ENCODE measurements at places on chromosomes 12 and 14.

DNA sequence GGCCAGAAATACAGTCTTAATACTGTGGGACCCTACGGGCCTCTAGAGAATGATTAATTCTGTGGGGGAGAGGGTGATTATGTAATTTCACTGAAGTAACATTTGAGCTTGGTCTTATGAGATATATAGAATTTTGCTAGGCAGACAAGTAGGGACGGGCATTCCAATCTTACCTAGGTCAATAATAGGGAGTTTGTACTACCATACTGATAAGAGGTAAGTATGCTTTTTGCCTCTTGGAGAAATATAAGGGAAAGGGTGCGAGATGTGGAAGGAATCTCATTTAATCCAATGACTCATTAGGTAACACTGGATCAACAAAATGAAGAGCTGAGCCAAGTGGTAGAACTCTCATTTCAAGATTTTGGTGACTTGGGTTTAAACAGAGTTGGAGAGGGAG lies 5.2 kb downstream of the RAB5B start:
- DNase-seq: no peak

DNA sequence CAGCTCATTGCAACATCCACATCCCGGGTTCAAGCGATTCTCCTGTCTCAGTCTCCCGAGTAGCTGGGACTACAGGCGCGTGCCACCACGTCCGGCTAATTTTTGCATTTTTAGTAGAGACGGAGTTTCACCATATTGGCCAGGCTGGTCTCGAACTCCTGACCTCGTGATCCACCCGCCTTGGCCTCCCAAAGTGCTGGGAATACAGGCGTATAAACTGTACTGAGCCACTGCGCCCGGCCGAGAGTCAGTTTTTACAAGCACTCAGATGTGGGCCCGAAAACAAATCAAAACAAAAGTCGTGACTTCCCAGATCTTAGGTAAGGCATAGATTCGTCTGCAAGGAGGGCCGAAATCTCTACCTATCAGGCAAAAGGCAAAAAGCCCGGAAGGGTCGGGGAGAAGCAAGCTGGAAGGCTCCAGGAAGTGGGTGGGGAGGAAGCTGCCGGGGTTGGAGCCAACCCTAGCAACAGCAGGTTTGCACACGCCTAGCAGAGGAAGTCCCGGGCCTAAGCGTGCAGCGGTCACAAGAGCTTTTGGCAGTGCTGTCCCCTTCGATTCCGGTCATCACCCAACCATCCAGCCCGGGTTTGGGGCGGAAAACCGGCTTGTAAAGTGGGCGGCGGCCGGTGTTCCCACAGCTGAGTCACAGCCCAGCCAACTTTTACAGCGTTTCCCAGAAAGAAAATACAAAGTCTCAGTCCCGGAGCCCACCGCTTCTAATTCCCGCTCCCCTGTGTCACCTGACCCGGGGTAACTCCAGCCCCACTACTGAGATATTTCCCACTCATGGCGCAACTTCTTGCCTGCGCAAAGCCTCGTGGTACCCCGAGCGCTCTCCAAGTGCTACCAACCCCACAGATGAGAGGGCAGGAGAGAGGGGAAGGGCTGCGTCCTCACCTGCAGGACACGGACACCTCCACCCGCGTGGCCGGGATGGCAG lies 583 bp downstream of the CPNE8 start:
- DNase-seq: peak; percentile 51

DNA sequence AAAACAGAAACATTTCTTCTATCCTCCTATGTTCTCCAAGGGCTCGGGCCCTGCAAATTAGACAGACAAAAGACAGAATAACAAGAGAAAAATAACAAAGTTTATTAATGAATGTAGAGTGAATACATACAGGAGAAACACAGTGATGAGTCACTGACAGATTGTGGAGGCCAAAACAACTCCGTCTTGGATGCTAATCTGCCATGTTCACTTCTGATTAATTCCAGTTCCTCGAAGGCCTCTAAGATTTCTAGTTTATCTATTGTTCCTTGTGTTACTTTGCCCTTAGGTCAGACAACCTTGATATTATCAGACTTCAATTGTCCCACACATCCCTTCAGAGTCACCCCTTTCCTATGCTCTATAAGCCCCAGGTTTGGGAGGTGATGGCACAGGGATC lies 26.8 kb upstream of the NEDD1 start:
- no peak for DNase-seq

- no peak for DNase-seq
These were observed 1.5 kb upstream of the TSPAN8 start for GRCh38 chr12:71159264-71159663.

DNA sequence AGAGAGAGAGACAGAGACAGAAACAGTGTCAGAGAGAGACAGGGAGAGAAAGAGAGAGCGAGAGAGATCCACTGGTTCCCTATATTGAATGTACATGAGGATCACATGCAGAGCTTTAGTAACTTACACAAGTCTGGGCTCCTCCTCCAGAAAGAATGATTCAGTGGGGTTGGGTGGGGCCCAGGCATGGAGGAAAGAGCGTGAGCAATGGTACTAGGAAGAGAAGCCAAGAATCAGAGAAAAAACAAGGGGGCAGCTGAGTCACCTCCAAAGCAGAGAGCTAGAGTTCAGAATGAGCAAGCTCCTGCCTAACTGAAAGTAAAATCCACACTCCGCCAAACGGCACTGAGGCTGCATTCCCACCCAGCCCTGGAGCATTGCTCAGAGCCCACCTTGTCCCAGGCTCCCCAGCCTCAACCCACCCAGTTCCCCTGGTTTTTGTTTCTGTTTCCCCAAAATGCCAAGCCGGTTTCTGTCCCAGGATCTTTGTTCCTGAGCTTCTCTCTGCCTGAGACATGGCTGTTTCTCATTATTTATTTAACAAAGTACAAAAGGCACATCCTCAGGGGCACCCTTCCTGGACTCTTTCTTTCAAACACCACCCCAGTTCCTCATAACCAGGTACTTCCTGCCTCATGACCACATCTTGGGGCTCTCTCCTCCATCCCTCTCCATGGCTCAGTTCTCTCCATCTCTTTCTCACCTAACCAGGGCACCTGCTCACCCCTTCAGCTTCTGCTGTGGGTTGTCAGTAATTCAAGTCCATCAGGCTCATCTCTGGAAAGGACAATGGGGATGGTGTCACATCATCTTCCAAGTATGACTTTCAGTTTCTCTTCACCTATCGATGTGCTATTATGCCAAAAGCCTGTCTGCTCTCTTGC lies 670.3 kb upstream of the TBX3 start:
- DNase-seq: no peak

- DNase-seq: no peak
These were observed 40.9 kb upstream of the VASH1 start for GRCh38 chr14:76720382-76720813.

DNA sequence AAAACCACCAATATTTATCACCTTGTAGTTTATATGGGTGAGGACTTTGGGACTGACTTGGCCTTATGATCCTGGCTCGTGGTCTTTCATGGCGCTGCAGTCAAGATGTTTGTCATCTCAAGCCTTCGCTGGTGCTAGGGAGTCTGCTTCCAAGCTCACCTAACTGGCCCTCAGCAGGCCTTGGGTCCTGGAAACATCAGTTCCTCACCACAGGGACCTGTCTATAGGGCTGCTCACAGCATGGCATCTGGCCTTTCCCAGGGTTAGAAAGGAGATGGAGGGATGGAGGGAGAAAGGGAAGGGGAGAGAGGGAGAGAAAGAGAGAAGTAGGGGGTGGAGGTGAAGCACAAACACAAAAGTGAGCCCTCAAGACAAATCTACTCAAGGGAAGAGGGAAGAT lies 31.7 kb downstream of the VCPKMT start:
- DNase-seq: no peak

- peak; percentile 2 for DNase-seq
These were observed 151.2 kb upstream of the C14orf180 start for GRCh38 chr14:104428333-104428851.

DNA sequence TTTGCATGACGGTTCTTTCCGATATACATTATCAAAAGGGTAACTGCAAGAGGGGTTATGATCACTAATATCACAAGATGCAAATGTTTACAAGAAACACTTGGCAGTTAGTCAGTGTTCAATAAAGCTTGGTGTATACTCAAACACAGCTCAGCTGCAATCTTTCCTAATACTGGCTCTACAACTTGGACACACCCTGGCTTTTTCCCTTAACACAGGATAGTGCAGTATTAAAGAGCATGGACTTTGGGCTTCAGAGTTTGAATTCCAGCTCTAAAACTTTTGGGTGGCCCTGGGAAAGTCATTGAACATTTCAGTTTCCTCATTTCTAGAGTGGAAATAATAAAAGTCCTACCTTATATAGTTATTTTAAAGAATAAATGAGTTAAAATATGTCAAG lies 107.0 kb downstream of the HECTD4 start:
- DNase-seq: no peak

GRCh38 chr12:93208011-93208410 lies 169.7 kb upstream of the NUDT4 start:
- DNase-seq: no peak

GRCh38 chr14:99595034-99595433 lies 9.0 kb downstream of the CCDC85C start:
- DNase-seq: peak; percentile 37

- peak; percentile 49 for DNase-seq
These were observed 33.0 kb downstream of the CDKL1 start for GRCh38 chr14:50363714-50364111.

GRCh38 chr12:11705010-11705409 lies 55.5 kb downstream of the ETV6 start:
- no peak for DNase-seq

GRCh38 chr14:35285168-35286002 lies 6.8 kb upstream of the PSMA6 start:
- peak; percentile 23 for DNase-seq

Data from T-helper 2 cell treated with Interferon-gamma antibody and Interleukin-4, amounts not matched to agents 5 μg/mL and 100 μg/mL, for 36 hours (primary cell).